ENCODE measurements at places on chromosomes 4 and X. TPM values are rescaled to one million over a fixed set of nuclear protein-coding genes. Genes with fewer than 3 reads are reported as not detected.

The FRMD7 gene
- not detected for total RNA-seq

The ACOX3 gene
- total RNA-seq, result 11.0 TPM

The HSD17B13 gene
- not detected for total RNA-seq

The HERC5 gene
- total RNA-seq, result 44.2 TPM

The MANBA gene
- 11.7 TPM for total RNA-seq

The LONRF3 gene
- 6.7 TPM for total RNA-seq

The FAM199X gene
- 31.6 TPM for total RNA-seq

The GAB3 gene
- total RNA-seq, result not detected

The MTTP gene
- total RNA-seq, result 0.22 TPM

The TRIM2 gene
- 35.5 TPM for total RNA-seq

The SLC9B2 gene
- 5.0 TPM for total RNA-seq

The ACE2 gene
- 46.7 TPM for total RNA-seq

The SLC49A3 gene
- total RNA-seq, result 0.40 TPM

- no peak for DNase-seq
Measured at GRCh38 chr4:176957353-176958118, 164.8 kb upstream of the VEGFC start.

- peak; percentile 28 for DNase-seq
Measured at GRCh38 chr4:155787113-155787710, 28.4 kb downstream of the GUCY1B1 start.

- no peak for DNase-seq
Measured at GRCh38 chr4:72320223-72320948, 248.6 kb downstream of the ADAMTS3 start.

- DNase-seq, result no peak
Measured at GRCh38 chr4:2511645-2512131, 24.8 kb upstream of the FAM193A start.

- DNase-seq, result no peak
Measured at GRCh38 chr4:53925050-53925605, 139.3 kb downstream of the CHIC2 start.

DNA sequence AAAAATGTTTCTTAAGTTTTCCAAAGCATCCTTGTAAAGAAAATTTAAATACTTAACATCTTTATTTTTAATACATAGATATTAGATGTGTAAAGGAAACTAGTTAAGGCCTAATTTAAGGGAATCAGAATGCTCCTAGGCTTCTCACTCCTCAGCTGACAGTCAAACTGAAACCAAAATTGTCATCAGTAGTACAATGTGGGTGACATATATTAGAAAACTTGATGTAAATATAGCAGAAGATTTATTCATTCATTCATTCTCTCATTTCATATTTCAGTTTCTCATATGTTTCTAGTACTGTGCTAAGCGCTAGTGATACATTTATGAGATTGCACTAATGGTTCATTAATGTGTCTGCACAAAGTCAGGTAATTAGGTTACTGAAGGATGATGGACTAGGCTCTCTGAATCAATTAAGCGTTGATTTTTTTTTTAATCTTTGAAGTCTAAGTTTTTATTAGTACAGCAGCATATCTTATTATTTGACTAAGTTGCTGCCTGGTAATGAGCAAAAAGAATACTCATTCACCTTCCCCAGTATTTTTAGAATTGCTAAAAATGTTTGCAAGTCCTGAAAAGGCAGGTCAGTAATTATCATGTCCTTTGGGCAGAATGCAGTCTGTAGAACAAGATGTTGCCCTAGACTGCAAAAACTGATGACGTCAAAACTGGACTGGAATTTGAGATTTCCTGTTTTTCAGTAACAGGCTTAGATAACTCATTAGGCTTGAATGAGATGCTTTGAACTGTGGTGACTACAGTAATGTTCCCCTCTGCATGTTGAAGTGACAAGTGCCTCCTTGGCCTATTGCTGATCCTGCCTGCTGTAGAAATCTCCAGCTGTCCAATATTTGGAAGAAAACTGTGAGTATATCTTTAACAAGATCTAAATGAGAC, 128.7 kb downstream of the ARHGAP24 start:
- DNase-seq, result no peak

GRCh38 chrX:137565921-137566745, at the start of gene ZIC3:
TSS of gene ZIC3 (plus strand) at chrX:137566127. CDS start at chrX:137566692, 565 bp downstream.
- DNase-seq, result no peak

- no peak for DNase-seq
Measured at GRCh38 chr4:119512398-119512797, 116.2 kb downstream of the PDE5A start.

DNA sequence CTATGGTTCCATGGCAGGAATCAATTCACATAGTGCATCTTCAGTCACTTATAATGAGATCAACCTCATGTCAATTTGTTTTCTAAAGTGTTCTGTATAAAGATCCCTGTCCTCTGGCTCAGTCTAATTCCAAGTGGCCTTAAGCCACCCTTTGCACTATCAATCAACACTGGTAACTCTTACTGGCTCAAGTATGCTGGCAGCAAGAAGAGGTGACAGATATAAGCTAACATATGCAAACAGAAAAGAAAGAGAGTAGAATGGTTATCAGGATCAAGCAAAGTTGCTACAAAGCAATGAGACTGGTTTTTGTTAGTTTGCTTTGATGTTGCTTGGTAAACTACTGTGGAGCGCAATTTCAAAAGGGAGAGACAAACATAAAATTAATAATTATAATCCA, 67.0 kb downstream of the AMMECR1 start:
- no peak for DNase-seq

DNA sequence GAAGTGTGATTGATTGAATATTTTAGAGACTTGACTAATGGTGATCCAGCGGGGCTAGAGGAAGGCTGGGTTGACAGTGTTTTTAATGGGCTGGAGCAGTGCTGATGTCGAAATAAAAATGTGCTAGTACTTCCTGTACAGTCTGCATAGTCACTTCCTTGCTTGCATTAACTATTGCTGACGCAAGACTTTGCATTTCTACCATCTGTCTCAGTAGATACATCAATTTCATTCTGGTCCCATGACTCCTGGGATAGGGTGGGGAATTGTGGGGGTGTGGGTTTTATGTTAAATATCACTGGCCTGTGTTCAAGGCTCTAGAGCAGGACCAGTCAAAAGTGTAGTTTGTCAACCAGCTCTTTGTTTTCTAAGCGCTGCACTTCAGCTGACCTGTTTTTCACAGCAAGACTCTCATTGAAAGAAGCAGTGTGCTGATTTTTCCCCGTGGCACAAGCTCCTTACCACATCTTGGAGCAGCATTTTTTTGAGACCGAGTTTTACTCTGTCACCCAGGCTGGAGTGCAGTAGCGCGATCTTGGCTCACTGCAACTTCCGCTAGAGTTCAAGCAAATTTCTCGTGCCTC, 35.2 kb upstream of the PHEX start:
- peak; percentile 1 for DNase-seq

- no peak for DNase-seq
Measured at GRCh38 chr4:108592674-108592986, 27.7 kb upstream of the RPL34 start.

- DNase-seq, result no peak
Measured at GRCh38 chr4:162684998-162685397, 481.7 kb downstream of the NAF1 start.

GRCh38 chr4:43277003-43277402, 384.5 kb downstream of the GRXCR1 start:
- DNase-seq, result no peak

DNA sequence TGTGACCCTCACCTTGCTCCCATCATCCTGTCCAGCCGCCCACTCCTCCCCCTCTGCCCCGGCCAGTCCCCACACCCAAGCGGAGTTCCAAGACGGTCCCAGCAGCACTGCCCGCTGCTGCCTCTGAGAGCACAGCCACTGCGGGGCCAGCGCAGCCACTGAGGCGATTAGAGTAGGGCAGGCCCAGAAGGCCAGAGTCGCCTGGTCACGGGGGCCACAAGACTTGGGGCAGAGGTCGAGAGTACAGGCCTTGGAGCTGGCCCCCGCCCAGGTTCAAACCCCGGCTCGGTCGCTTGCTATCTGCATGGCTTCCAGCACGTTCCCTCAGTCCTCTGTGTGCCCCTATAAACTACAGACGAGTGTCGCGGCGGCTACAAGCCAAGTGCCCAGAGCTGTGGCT, 53.2 kb upstream of the ADRA2C start:
- DNase-seq, result no peak

- peak; percentile 95 for DNase-seq
Measured at GRCh38 chr4:2241410-2242353, at the start of the genes HAUS3 and POLN. TSS of gene HAUS3 (minus strand) at chr4:2242121. CDS start at chr4:2240946, 1,175 bp downstream. TSS of gene POLN (minus strand) at chr4:2242121. CDS start at chr4:2229231, 12,890 bp downstream.

DNA sequence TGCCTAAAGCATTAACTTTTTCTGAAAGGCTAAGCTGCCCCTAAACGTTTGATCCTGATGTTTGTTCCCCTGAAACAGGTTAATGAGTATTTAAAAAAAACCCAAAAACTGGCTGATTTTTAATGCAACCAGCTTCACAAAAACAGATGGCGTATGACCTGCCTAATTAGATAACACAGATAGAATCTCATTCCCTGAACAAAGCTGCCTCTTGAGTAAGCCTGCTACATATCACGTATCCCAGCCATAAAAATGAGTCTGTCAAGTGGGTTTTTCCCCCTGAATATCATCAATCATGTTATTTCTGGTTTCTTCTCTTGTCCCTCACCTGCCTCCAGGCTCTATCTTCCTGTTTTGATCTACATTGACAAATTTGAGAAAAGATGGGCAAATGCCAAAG, 154.2 kb upstream of the FAM9B start:
- DNase-seq, result no peak

- no peak for DNase-seq
Measured at GRCh38 chr4:84952776-84953175, 13.7 kb downstream of the WDFY3 start.

DNA sequence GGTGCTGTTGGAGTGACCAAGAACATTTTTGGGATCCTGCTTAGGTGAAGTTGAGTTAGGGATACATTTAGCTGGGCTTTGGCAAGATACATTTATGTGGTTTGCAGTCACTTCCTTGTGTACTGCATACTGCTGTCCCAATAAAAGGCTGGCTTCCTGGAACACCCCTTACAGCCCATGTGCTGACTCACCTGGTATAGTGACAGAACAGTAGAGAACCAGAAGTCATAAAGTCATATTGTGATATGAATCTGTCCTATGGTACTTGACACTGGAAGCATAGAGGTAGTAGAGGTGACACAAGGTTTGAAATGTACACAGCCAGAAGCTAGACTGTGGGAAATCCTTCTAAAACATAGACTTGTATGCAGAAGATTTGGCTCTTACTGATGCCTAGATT, 55.3 kb upstream of the SLC25A43 start:
- DNase-seq, result peak; percentile 27

GRCh38 chrX:17759990-17760389, 22.7 kb downstream of the SCML1 start:
- no peak for DNase-seq

- DNase-seq, result no peak
Measured at GRCh38 chrX:17206584-17206983, 168.4 kb upstream of the NHS start.

DNA sequence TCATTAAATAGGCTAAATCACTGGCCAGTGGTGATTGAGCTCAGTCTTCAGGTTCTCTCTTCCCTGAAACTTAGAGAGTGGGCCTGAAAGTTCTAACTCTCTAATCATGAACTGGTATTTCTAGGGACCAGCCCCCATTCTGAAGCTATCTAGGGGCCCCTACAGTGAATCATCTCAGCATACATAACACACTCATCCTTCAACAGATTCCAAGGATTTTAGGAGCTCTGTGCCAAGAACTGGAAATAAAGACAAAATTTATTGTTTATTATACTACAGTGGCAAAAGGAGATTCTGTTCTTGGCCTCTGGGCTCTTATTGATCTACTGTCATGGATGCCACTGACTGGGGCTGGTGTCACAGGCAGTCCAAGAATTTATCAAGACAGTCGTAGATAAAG, 263.8 kb upstream of the IGFBP7 start:
- no peak for DNase-seq

DNA sequence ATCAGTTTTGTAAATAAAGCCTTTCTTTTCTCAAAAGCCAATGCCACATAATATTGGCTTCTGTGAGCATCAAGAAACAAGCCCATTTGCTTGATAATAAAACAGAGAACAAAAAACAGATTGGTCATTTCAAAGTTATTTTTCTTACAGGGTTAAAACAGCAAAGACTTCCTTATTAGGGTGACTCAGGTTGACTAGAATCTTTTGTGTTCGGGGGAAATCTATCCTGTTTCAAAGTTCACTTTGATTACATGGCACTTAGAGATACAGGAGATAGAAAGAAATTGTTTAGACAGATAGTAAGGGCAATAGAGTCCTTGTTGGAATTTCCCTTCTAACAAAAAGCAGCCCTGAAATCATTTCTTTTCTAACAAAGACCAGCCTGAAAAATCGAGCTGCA, 170.0 kb upstream of the GLRA2 start:
- no peak for DNase-seq

GRCh38 chrX:133190877-133191738, 27.0 kb downstream of the TFDP3 start:
- DNase-seq, result no peak

- DNase-seq, result no peak
Measured at GRCh38 chr4:115190529-115190928, 77.1 kb upstream of the NDST4 start.

DNA sequence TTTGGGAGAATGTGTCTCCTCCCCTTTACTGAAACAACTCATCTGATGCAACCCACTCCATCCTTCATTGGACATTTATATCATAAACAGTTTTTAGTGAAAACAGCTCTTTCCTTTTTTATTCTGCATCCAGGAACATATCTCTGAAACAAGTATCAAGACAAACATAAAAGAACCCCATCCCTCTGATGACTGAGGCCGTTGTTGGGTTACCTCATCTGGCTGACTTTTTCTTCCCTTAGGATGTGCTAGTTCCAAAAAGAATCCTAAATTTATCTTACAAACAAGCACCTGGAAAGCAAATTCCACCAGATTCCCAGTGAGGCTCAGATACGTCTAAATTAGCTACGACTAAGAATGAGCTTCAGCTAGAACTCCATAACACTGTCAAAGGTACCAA, 483.7 kb upstream of the INTU start:
- no peak for DNase-seq

DNA sequence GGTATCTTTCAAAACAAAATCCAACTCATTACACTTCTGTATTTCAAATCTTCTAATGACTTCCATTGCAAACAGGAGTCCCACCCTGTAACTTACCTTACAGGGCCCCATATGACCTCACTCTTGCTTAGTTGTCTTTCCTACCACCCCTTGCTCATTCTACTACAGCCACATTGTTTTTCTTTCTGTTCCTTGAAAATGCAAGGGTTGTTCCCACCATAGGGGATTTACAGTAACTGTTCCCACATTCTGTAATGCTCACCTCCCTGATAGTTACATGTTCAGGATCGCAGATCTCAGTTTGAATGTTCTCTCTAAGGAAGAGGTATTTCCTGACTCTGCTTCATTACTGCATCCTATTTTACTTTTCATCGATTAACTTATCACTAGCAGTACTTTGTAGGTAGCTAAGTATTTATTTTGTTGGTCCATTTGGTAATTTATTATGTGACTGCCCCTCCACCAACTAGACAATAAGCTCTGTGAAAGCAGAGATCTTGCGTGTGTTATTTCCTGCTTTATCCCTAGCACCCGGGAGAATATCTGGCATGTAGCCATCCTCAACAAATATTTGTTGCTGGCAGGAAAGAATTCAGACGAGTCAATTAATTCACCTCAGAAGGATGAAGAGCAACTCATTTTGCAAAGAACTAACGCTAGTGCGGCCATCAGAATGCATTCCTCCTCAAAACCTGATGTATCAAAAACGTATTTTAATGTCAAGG, 21.4 kb downstream of the MAOB start:
- DNase-seq, result peak; percentile 78

- no peak for DNase-seq
Measured at GRCh38 chr4:128244379-128244778, 43.2 kb downstream of the PGRMC2 start.
